ENCODE measurements at places on chromosomes 1 and 21.

- no peak for DNase-seq
These were observed 2.0 kb upstream of the NCMAP start for GRCh38 chr1:24553931-24554330.

DNA sequence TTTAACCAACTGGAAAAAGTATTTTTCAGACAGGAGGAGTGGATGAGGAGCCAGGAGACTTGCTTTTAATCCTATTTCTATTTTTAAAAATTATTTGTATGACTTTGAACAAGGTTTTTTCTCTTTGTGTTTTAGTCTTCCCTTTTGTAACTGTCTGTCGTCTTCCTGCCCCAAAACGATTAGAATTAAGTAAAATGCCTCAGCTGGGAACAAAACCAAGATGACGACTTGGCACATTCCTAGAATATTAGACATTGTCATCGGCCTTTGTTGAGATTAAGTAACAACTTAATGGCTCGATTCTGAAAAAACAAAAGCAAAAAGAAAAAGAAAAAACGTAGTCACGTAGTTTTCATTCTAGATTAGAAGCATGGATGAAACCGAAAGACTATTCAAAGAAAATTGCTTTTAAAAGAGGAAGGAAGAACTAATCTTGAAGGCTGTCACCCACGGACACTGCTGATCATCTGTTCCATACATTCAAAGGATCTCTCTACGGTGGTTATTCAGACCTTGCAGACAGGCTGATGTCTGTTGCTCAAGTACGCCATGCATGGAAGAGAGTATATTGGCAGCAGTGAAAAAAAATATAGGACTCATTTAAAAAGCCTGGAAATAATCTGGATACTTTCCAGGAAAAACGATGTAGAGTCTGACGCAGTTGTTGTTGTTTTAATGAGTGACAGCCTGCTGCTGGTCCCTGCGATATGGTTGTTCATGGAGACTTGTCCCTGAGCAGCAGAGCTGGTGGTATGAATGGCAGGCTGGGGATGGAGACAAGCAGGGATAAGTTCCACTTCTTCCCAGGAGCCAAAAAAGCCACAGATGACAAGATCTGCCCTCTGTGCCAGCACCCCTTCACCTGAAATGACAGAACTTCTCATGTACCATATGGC, 16.8 kb downstream of the GNG4 start:
- no peak for DNase-seq

GRCh38 chr1:12142141-12142823, 24.5 kb upstream of the TNFRSF1B start:
- DNase-seq: no peak

DNA sequence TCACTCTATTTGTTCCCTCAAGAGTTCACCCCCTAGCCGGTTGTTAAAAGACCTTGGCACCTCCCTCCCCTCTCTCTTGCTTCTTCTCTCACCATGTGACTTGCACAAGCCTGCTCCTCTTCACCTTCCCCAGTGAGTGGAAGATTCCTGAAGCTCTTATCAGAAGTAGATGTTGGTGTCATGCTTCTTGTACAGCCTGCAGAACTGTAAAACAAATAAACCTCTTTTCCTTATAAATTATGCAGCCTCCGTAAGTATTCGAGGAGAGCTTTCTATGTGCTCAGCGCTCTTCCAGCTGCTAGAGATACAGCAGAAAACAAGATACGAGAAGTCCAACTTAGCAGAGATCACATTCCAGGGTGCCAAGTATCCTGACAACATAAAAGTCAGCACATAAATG, 147.0 kb upstream of the RUNX1 start:
- no peak for DNase-seq

DNA sequence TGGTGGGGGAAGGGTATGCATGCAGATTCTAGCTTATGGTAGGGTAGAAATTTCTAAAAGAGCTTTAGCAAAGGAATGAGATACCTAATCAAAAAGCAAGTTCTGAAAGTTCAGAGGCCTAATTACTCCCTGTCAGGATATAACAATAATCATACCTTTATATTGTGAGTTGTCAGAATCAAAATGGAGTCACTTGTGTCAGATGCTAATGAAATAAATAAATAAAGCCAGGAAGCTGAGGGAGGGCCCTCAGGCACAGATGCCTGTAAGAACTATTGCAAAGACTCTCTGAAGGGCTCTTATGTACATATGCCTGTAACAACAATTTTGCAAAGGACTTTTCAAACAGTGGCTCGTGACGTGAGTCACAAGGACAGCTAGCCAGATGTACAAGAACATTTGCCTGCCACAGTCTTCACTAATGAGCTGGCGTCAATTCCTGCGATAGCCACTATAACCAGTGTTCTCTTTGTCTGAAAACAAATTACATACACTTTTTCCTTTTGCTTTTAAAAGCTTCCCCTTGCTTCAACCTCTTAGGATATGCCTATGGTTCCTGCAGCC, 27.4 kb upstream of the DNASE2B start:
- no peak for DNase-seq

GRCh38 chr1:4061521-4062031, 161.5 kb upstream of the C1orf174 start:
- no peak for DNase-seq

DNA sequence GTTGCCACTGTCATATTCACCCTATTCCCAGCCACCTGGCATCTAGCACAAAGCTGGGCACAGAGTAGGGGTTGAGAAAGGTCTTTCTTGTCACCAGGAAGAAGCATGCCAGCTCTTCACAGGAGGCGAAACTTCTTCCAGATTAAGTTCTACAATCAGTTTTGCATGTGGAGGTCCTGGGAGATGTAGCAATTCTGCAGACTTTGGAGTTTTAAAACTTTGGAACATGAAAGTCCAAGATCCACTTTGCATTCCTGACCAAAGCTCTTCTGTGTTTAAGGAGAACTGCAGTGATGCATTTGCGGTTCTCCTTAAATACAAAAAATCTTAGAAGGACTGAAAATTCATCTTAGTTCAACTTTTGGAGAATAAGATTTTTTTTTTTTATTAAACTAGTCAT, 258.5 kb upstream of the USP24 start:
- no peak for DNase-seq

DNA sequence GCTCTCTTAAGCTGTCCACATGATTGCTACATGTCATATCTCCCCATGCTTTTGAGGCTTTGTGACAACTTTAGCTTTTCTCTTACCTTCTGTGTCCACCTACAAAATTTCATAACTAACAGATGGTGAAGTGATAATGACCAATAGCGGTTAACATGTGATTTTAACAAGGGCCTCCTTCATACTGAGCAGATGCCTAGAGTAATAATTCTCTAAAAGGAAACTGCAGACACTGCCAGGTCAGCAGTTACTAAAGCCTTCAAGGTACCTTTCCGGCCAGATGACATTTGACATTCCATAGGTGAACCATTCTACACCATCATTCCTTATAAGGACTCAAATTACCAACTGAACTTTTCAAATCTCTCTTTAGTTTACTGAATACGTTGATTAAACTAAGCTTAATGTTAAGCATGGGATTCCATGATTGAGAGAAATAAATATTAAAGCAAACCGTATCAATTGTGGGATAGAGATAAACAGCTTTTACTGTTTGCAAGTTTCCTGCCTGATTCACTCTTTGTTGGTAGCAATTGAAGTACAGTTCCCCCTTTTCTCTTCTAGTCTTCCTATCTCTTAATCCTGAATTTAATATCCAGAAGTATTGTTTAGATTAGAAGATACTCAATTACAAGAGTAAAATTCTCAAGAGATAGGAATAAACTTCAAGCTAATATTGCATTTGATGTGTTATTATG, 205.1 kb downstream of the PLA2G4A start:
- no peak for DNase-seq

DNA sequence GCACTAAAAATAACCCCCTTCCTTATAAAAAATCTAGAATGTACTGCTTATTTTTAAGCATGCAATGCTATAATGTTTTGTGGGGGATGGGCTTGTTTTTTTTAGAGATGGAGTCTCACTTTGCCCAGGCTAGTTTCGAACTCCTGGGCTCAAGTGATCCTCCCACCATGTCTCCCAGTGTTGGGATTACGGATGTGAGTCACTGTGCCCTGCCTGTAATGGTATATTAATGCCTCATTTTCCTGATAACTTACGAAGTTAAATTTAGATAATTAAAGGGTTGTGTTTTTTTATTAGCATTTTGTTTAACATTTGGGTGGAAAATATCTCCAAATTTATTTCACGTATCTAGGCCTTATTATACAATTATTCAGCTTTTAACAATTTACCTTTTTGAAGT, 6.5 kb downstream of the RNF11 start:
- DNase-seq: no peak

DNA sequence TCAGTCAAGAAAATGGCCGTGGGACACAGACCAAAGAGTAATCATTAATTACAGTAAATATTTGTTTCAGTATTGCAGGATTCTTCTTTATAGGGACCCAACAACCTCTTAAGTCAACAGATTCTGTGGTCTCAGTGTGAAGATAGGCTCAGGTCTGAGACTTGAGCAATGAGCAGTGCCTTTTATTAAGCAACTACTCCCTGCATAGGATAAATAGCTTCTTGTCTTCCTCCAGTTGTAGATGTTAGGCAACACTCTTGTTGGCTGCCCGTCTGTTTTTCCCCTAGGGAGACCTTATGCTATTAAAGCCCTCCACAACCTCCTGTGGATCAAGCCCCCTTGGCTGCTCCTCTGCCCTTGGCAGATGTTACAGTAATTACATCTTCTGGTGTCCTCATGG, 1.8 kb upstream of the OMA1 start:
- DNase-seq: no peak

- DNase-seq: no peak
These were observed 68.0 kb downstream of the TEX35 start for GRCh38 chr1:178580876-178581275.

- no peak for DNase-seq
These were observed 31.8 kb upstream of the CITED4 start for GRCh38 chr1:40893946-40894345.

- no peak for DNase-seq
These were observed 60.9 kb upstream of the C1orf105 start for GRCh38 chr1:172359491-172359999.

DNA sequence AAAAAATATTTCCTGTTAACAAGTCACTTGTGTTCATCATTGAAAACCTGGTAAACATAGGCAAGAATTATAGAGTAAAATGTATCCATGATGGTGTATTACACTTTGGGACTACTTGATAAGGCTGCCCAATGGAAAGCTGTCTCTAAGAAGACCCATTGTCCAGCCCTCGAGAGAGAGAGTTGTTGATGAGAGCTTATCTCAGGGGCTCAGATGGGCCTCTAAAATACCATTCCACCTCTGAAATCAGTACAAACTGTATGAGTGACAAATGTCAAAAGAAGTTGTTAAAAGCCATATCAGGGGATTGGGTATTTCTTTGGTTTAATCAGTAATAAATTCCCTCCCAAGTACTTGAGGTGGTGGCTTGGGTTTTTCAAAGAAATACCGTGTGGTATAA, 96.1 kb downstream of the KCNK1 start:
- DNase-seq: no peak

DNA sequence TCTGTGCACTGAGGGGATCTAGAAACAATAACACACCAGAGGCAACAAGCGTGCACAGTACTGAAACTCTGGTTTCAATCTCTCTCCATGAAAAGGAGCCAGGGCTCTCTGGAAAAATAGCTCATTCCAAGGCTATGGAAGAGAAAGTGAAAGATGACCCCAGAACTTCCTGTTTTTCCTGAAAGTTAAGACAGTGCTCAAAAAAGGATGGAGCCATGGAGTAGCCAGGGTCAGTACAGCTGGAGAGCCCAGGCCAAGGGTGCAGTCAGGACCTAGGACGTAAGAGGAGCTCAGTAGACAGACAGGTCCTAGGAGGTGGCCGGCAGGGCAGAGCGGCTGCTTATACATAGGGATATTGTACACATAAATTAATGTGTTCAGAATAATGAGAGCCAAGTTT, 19.1 kb downstream of the NOL9 start:
- DNase-seq: no peak

- DNase-seq: no peak
These were observed 819.9 kb downstream of the BRINP3 start for GRCh38 chr1:189657715-189658114.

DNA sequence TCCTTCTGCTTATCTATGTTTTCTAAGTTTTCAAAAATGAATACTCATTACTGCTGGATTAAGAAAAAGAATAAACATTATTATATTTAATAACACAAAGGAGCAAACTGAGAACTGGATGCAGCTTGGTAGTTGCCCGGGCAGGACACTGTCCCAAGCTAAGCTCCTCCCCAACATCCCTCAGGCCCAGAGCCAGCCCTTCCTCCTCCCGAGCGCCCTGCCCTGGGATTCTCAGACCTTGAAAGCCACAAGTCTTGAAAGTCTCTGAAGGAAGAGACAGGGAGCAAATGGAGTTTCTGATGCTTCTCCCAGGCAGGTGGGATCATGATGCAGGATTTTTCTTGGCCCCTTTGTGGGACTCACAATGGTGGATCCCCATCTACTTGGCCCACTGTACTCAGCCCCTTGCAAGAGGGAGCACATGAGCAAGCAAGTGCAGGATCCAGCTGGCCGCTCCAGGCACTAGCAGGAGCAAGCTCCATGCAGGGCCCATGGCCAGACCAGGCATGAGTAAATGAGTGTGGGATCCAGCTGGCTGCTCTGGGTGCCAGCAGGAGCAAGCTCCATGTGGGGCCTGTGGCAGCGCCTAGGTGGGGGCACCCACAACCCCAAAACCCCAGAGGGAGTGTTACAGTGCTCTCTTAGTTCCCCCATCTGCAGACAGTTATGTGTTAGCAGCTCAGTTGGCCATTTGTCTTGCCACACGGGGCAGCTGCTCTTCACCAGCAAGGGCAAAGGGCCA, 32.1 kb upstream of the RAB4A start:
- no peak for DNase-seq

DNA sequence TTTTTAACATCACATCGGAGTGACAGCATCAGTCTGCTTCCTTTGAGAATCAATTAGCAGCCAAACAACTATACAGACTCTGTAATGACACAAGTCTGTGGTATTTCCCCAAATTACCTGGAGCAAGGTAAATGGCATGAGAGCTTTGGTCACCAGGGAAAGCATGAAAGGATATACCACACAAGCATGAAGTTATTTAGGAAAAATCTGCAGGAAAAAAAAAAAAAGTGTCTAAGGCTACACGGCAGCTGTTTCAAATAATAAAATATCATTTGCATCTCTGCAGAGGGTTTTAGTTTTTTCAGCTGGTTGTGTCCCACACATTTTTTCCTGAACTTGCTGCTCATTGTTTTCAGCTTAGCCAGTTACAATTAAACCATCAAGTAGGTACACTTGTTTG, 234.7 kb downstream of the TTLL7 start:
- no peak for DNase-seq

- no peak for DNase-seq
These were observed 61.4 kb downstream of the BRINP3 start for GRCh38 chr1:190416239-190416638.
